ENCODE measurements at places on chromosomes 3 and 15. TPM values are rescaled to one million over a fixed set of nuclear protein-coding genes. Genes with fewer than 3 reads are reported as not detected.
A peak's percentile ranks its signal among the peaks of the same experiment; 100 is the strongest.

Gene PLA2G4F
- polyA plus RNA-seq = 3.2 TPM

Gene LRRC15
- 0.01 TPM for polyA plus RNA-seq

Gene THSD4
- polyA plus RNA-seq = 3.6 TPM

Gene ADCY5
- 6.9 TPM for polyA plus RNA-seq

Gene GLDN
- not detected for polyA plus RNA-seq

Gene SATB1
- polyA plus RNA-seq = 9.5 TPM

DNA sequence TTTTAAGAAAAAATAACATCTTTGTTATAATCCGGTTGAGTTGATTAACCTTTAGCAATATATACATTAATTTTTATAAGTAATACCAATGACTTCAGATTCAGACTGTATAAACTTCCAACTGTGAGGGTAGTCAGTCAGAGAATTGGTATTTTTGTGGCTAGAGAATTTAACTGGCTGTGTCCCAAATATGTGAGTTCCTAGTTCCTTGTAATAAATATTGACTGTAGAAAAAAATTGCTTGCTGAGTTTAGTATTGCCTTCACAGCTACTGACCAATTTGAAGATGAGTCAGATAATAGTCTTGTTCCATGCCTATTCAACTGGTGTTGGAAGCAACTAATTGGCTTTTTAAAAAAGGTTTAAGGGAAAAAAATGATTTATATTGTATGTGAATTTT is 210.8 kb downstream of the GAP43 start:
- no peak for DNase-seq

DNA sequence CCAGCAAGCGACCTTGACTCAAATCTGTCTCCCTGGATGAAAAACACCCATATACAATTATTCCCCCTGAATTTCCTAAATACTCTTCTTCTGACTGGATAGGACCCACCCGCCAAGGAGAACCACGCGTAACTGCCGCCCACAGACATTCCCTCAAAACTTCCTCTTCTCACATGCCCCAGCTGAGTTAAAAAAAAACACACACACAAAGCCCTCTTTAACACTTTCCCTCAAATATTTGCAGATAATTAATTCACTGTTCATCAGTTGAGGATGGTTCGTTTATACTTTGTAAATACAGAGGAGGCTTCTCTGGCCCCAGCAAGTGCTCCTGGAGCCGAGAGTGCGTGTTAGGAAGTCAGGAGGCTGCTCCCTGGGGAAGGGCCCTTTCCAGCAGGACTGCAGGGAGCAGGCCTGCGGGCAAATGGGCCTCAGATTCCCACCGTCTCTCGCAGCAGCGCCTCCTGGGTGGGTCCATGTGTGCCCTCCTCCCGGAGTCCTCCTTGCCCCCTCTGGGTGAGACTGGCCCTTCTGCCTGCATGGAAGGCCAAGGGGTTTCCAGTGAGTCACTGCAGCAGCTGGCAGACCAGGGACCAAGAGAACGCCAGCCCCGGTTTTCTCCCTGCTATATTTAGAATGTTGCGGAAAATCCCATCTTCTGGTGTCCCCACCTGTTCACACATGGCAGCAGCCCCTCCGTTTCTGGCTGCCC is 46.8 kb downstream of the MGLL start:
- DNase-seq = no peak

DNA sequence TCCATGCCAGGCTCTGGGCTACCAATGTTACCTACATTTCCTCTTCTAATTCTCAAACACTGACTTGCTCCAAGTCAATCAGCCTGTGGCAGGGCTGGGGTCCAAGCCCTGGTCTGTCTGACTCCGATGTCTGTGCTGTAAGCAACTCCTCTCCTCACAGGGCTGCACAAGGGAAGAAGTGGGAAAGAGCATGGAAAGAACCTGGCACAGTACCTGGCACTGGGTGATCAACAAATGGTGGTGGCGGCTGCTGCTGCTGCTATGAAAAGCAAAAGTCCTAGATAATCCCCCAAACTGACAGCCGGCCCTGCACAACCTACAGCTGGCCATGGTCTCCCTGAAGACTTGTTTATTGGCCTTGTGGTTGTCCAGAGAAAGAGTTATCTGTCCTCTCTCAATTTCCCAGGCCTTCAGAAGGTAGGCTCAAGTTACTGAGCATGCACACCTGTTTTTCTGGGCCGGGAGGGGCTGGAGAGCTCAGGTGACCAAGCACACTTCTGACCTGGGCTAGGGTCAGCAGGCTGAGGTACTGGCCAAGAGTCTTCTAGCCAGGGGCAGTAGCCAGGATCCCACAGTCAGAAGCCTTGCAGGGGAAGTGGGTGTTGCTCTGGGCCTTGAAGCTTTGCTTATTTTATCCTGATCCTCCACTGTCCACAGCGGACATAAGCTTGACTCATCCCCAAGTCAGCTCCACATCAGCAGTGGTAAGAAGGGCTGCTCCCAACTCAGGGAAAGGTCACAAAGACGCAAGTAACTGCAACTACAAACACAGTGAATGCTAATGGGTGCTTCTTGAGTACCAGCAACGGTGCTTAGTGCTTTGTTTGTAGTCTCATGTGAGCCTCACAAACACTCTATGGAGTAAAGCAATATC is 35.3 kb upstream of the KY start:
- DNase-seq = no peak

DNA sequence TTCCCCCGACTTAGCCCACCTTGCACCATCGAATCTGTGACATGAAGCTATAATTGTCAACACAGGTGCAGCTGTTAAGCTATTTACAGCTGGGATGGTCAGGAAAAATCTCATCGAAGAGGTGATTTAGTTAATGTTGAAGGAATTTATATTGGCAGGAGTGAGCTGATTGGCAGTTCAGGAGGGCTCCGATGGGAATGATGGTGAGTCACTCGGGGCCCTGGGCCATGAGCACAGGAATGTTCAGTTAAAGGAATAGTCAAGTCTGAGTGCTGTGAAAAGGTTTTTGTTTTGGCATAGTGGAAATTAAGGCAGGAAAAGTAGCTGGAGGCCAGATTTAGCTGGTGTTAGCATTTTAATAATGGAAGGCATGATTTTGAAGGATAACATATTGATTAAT is 95.7 kb downstream of the OXSM start:
- peak; percentile 9 for DNase-seq
